ENCODE measurements at places on chromosomes 3 and 15.

DNA sequence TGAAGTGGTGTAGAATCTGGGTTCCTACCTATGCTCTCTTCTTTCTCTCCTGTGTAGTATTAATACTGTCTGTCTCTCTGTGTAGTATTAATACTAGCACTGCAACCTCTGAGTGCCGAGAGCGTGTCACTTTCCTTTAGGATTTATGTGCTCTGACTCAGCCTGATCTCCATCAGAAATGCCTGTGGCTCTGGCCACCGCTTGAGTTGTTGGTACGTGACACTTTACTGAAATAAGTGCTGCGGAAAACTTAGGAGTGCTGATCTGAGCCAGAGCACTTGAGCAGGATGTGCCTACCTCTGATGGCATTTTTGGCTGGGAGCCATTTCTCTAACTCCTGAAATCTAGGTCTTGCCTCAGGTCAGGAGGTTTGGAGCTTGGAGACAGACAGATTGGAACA is 807.4 kb downstream of the SQOR start:
- DNase-seq = no peak

DNA sequence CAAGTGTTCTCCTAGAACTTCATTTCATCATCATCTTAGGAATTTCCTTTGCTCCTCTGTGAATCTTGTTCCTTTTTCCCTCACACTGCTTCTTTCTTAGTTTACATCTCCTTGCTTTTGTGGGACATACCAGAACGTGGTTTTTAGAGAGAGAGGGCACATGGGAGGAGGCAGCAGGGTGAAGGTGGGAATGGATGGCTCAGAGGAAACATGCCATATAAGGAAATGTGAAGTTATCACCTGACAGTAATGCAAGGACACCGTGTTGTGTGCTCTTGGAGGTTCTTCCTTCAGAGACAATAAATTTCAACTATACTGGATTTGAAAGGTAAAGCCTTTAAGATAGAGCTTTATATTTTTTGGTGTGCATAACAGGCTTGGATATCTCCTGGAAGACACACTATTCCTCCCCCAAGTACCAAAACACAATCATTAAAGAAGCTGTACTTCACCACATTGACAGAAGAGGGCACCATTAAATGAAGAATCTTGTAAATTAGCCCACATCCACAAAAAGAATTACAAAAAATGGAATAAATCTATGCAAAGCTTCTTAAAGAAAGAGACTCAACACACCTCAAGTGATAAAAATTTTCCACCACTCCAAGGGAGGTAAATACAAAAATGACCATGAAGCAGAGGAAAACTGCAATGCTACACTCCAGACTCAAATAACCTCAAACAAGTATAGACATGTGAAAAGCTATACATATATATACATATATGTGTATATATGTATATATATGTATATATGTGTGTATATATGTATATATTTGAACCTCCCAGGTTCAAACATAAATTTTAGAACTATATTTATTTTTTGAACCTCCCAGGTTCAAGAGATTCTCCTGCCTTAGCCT is 26.1 kb downstream of the RPL39L start:
- no peak for DNase-seq

- no peak for DNase-seq
Measured at GRCh38 chr3:4804161-4805058, 174.8 kb upstream of the BHLHE40 start.

DNA sequence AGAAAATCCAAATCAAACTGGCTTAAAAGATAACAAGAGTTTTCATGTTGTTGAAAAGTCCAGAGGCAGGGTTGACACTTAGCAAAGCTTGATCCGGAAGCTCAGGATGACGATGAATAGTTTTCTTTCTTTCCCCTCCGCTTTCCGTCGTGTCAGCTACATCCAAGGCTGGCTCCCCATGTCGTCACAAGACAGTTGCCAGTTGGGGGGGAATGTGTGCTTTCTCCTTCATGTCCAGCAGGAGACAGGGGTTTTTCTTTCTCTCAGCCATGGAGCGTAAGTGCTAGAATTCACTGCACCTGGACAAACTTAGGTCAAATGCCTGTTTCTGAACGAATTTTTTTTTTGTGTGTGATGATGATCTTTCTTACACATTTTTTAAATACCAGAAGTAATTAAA is 273.8 kb upstream of the RGMA start:
- DNase-seq = no peak

DNA sequence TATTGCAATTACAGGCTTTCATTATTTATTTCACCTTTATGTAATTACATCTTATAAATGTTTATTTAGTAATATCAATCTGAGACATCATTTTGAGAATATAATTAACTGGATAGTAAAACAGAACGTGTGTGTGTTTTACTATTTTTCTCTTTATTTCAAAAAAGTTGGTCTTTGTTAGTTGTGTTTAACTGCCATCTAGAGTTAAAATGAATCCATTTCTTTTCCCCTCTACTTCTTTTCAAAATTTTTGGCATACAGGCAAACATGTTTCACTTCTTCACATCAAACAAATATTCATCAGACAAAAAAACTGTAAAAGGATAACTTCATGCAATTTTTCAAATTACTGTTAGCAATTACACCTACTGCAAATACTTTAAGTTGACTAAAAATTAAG is 61.1 kb downstream of the FEZF2 start:
- no peak for DNase-seq

DNA sequence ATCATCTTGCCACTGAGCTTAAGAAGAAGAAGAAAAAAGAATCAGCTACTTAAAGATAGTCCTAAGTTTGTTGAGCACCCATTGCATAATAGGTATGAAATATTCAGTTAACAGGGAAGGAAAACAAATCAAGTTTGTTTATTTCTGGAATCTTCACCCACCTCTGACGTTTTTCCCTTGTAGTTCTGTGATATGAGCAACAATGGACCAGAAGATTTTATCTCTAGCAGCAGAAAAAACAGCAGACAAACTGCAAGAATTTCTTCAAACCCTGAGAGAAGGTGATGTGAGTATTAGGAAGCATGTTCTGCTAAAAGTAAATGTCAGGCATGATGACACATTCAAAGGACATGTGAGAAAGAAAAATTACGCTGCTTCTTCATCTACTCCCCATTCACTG is 3.7 kb downstream of the FANCI start:
- DNase-seq = no peak

GRCh38 chr3:170532573-170532972 is 53.3 kb downstream of the SLC7A14 start:
- no peak for DNase-seq

- no peak for DNase-seq
Measured at GRCh38 chr3:80770106-80771074, 991.1 kb downstream of the GBE1 start.
